ENCODE measurements at places on chromosomes 11 and 22. TPM values are rescaled to one million over a fixed set of nuclear protein-coding genes. Genes with fewer than 3 reads are reported as not detected.

The TPH1 gene
- 0.49 TPM for total RNA-seq

GRCh38 chr11:26715133-26715532 is 6.7 kb downstream of the SLC5A12 start:
- no peak for DNase-seq

The B3GAT1 gene
- total RNA-seq = 0.74 TPM

DNA sequence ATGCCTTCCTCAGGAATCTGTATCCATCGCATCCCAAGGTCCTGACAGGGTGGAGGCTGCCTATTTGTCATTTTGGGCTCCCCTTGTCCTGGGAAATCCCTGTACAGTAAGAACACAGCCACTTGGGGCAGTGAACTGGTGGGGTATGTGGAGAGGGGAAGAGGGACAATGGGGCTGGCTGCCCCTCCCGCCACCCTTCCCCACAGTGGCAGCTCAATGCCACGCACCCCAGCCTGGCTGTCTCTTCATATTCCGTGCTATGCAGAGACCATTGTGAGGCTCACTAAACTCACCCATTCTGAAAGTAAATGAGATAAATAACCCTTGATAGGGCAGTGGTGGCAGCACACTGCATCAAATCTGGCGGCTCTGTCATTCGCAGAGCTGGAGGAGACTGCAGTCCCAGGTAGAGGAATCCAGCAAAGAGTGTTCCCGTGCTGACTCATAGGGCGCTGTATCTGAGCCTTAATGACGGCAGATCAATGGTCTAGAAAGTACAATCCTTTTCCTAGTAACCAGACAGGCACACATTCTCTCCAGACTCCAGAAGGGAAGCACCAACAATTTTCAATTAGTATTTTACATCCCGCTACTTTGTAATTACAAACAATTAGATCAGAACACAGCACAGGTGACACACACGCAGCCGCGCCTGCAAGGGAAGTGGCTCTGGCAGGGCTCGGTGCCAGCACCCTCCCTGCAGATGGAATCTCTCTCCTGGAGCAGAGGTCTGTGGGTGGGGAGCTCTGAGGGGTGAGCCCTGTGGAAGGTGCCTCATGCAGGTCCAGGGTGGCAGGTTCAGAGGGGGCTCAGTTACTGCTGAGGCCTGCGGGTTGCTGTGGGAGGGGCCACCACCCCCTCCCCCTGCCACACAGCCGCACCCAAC is 167.9 kb upstream of the B3GAT1 start:
- DNase-seq = peak; percentile 79

The RAB38 gene
- total RNA-seq = 24.1 TPM

GRCh38 chr11:126462422-126462821 is 106.9 kb downstream of the ST3GAL4 start:
- no peak for DNase-seq

The ZC3H12C gene
- 16.7 TPM for total RNA-seq

The PLAAT4 gene
- total RNA-seq = 43.5 TPM

The FOLR1 gene
- not detected for total RNA-seq

The IGLL5 gene
- total RNA-seq = 1.7 TPM

GRCh38 chr22:26276529-26277160 is 107.4 kb downstream of the SEZ6L start:
- no peak for DNase-seq

DNA sequence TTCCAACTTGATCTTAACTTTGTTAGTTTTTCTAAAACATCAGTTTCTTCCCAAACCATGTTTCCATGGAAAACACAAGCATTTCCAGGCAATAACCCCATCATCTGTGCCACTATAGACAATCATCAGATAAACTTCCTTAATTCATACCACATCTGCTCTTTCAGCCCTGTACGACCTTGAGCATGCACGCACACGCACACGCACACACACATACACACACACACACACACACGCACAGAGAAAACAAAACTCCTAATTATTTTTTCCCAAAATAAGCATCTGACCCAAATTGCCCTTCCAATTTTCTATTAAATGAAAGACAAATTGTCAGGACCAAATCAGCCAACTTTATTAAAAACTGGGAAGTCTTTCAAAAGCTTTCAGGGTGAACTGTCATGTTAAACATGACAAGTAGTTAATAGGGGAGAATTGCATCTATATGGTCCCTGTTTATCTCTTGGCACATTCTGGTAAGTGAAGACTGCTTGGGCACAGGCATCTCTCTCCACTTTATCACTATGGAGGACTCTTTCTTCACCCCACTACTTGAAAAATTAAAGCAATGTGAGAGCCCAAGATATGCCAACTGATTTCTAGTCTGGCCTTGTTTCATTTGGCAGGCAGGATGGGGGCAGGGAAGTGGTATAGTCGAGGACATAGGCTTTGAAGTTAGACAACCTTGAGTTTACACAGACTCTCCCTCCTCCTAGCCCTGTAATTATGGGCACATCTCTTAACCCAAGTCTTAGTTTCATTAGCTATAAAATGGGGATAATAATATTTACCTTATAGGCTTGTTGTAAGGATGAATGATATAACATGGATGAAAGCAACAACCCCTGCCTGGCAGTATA is 15.1 kb downstream of the ADM start:
- DNase-seq = no peak

The FAM83F gene
- total RNA-seq = 12.8 TPM
